ENCODE measurements at places on chromosomes 1 and 21. TPM values are rescaled to one million over a fixed set of nuclear protein-coding genes. Genes with fewer than 3 reads are reported as not detected.

GRCh38 chr1:182286761-182287160, 104.8 kb downstream of the GLUL start:
- H3K4me1 ChIP-seq: peaks cover 14% of the 10 kb centered on the region
- H3K27ac ChIP-seq: no peak overlapping the region
- no peaks in the 10 kb centered on the region for H3K27me3 ChIP-seq
- no peaks in the 10 kb centered on the region for H3K36me3 ChIP-seq
- no peak for DNase-seq

The KCNK2 gene
- total RNA-seq: 161 TPM

GRCh38 chr1:240555524-240555923, 56.4 kb downstream of the GREM2 start:
- DNase-seq: peak; percentile 5
- H3K27ac ChIP-seq: peak overlapping the region; percentile 35
- no peak overlapping the region for H3K4me3 ChIP-seq
- H3K36me3 ChIP-seq: no peaks in the 10 kb centered on the region
- no peaks in the 10 kb centered on the region for H3K4me1 ChIP-seq

DNA sequence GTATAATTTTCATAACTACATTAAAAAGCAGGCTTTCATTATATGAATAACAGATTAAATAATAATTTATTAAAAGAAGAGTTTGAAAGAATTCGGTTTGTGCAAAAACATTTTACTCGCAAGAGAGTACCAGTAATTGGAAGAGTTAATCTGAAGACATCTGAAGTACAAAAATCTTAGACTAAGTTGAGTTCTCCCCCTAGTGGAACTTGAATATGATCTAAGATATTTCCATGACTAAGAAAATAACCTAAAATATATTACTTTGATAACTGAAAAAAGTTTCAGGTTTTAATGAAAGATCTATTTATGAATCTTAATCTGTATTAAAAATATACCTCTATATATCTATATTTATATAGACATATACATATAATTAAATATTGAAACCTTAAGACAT, 112.5 kb upstream of the GFI1 start:
- peak; percentile 44 for DNase-seq
- no peak overlapping the region for H3K4me3 ChIP-seq
- H3K27ac ChIP-seq: no peak overlapping the region
- H3K36me3 ChIP-seq: peaks cover 3% of the 10 kb centered on the region
- no peaks in the 10 kb centered on the region for H3K4me1 ChIP-seq
- no peaks in the 10 kb centered on the region for H3K27me3 ChIP-seq

DNA sequence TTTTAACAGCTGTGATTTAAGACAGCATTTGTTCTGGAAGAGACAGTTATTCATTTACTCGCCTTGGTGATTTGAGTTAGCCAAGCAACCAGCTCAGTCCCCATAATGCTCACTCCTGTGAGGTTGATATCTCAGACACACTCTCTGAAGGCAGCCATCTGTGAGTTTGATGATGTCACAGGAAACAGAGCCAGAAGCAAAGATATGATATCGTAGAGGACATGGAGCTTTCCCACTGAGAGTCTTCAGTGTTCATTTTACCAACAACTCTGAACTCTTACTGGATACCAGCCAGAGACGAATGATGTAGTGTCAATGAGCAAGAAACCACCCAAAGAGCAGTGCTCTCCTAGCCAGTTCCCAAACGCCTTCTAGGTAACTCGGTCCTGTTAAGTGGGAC, 219.4 kb downstream of the SLC35F3 start:
- no peaks in the 10 kb centered on the region for H3K4me1 ChIP-seq

DNA sequence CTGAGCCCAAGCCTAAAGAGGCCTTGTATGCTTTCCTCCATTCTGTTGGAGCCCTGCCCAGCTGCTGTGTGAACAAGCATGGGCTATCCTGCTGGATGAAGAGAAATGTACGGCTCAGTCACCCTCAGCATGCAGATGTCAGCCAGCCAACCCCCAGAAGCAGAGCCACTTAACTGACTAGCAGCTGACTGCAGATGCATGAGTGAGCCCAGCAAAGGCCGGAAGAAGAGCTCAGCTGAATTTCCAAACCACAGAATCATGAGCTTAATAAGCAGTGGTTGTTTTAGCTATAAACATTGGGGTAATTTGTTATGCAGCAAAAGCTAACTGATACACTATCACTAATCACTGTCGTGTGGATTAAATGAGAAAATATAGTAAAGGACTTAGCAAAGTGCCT, 39.0 kb downstream of the FOXO6 start:
- H3K4me1 ChIP-seq: no peaks in the 10 kb centered on the region
- H3K36me3 ChIP-seq: no peaks in the 10 kb centered on the region
- H3K4me3 ChIP-seq: no peak overlapping the region
- H3K27ac ChIP-seq: no peak overlapping the region
- DNase-seq: no peak

DNA sequence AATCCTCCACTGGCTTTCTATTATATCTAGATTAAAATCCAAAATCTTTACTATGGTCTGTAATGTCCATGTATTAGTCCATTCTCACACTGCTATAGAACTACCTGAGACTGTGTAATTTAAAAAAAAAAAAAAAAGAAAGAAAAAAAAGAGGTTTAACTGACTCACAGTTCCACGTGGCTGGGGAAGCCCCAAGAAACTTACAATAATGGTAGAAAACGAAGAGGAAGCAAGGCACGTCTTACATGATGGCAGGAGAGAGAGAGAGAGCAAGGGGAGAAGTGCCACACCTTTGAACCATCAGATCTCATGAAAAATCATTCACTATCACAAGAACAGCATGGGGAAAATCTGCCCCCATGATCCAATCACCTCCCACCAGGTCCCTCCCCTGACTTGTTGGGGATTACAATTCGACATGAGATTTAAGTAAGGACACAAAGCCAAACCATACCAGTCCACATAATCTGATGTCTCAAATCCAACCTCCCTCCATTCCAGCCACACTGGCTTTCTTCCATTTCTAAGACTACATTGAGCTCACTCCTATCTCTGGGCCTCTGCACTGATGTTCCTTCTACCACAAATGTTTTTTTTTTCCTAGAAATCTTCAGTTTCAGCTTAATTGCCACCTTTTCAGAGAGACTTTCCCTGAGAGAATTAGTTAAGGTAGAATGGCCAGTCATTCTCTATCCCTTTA, 92.4 kb downstream of the EIF4G3 start:
- no peak for DNase-seq
- H3K4me3 ChIP-seq: no peak overlapping the region
- H3K27ac ChIP-seq: no peak overlapping the region
- H3K4me1 ChIP-seq: no peaks in the 10 kb centered on the region

- no peak overlapping the region for H3K27ac ChIP-seq
- H3K36me3 ChIP-seq: peaks cover 31% of the 10 kb centered on the region
- no peak overlapping the region for H3K4me3 ChIP-seq
- no peaks in the 10 kb centered on the region for H3K27me3 ChIP-seq
These were observed 9.9 kb downstream of the F3 start for GRCh38 chr1:94531664-94532063.

- no peak overlapping the region for H3K4me3 ChIP-seq
- peak; percentile 91 for DNase-seq
- H3K4me1 ChIP-seq: peaks cover 25% of the 10 kb centered on the region
- no peaks in the 10 kb centered on the region for H3K36me3 ChIP-seq
- H3K27ac ChIP-seq: no peak overlapping the region
- peaks cover 18% of the 10 kb centered on the region for H3K27me3 ChIP-seq
These were observed 176.9 kb upstream of the FMN2 start for GRCh38 chr1:239914751-239915231.

DNA sequence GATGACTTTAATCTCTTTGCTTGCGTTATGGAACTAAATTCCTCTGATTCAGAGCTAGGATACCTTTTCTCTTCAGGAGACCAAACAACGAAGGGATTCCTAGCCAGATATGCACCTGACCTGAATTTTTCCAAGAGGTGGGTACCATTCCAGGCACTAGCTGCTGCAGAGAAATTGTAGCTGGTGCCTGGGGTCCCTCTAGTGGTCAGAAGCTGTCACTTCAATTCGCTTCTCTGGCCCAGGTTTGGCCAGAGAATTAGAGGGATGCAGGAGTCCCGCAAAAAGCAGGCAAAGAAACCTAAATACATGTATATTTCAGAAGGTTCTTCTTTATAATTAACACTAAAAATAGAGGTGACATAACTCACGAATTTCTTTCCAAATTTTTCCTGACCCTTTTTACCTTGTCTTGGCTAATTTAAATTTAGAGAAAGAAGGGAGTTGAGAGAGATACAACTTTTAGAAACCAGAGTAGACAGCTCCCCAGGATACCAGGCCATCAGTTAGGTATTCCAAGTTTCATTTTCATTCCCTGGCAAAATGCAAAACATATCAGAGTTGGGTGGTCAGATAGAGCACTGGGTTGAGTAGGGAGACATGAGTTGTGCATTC, 9.6 kb downstream of the ACKR1 start:
- no peaks in the 10 kb centered on the region for H3K36me3 ChIP-seq
- DNase-seq: peak; percentile 83
- H3K27me3 ChIP-seq: peaks cover 3% of the 10 kb centered on the region
- H3K4me1 ChIP-seq: peaks cover 2% of the 10 kb centered on the region
- H3K4me3 ChIP-seq: no peak overlapping the region
- H3K27ac ChIP-seq: no peak overlapping the region

The LORICRIN gene
- total RNA-seq: not detected

- no peaks in the 10 kb centered on the region for H3K36me3 ChIP-seq
- no peak overlapping the region for H3K27ac ChIP-seq
- H3K4me1 ChIP-seq: peaks cover 7% of the 10 kb centered on the region
- H3K27me3 ChIP-seq: no peaks in the 10 kb centered on the region
- no peak for DNase-seq
These were observed 161.2 kb downstream of the PLPP3 start for GRCh38 chr1:56418151-56418631.

- no peak overlapping the region for H3K4me3 ChIP-seq
- no peak for DNase-seq
- H3K27ac ChIP-seq: peak overlapping the region; percentile 12
- peaks cover 54% of the 10 kb centered on the region for H3K36me3 ChIP-seq
These were observed 13.8 kb upstream of the PHLDA3 start for GRCh38 chr1:201482755-201483154.

- H3K27ac ChIP-seq: peak overlapping the region; percentile 90
- H3K4me1 ChIP-seq: peaks cover 43% of the 10 kb centered on the region
- no peak for DNase-seq
- peaks cover 31% of the 10 kb centered on the region for H3K36me3 ChIP-seq
These were observed 6.3 kb downstream of the FHL3 start for GRCh38 chr1:37998913-37999429.

GRCh38 chr1:205569411-205570172, 62.2 kb downstream of the ELK4 start:
- no peak overlapping the region for H3K27ac ChIP-seq
- DNase-seq: peak; percentile 64
- no peak overlapping the region for H3K4me3 ChIP-seq
- H3K4me1 ChIP-seq: no peaks in the 10 kb centered on the region
- H3K27me3 ChIP-seq: peaks cover 70% of the 10 kb centered on the region
- H3K36me3 ChIP-seq: no peaks in the 10 kb centered on the region

DNA sequence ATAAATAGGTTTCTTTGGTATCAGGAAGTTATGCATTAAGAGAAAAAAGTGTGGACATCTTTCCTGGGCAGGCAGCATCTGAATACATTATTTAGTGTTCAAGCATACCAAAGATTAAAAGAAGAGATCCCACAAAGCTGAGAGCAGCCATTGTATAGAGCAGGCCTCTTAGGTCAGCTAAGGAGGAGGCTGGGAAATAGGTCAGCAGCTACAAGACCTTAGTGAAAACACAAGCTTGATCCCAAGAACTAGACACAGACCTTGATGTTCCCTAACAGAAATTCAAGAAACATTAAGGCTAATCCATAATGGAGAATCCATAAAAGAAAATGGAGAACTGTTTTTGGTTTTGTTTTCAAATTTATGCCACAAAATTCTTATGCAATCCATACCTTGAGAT, 135.3 kb upstream of the DPT start:
- H3K4me1 ChIP-seq: no peaks in the 10 kb centered on the region
- no peaks in the 10 kb centered on the region for H3K36me3 ChIP-seq
- H3K27me3 ChIP-seq: no peaks in the 10 kb centered on the region
- no peak for DNase-seq
- H3K4me3 ChIP-seq: no peak overlapping the region

All from osteoblast (primary cell).